ENCODE measurements at places on chromosomes 7 and 10.
A peak's percentile ranks its signal among the peaks of the same experiment; 100 is the strongest.

DNA sequence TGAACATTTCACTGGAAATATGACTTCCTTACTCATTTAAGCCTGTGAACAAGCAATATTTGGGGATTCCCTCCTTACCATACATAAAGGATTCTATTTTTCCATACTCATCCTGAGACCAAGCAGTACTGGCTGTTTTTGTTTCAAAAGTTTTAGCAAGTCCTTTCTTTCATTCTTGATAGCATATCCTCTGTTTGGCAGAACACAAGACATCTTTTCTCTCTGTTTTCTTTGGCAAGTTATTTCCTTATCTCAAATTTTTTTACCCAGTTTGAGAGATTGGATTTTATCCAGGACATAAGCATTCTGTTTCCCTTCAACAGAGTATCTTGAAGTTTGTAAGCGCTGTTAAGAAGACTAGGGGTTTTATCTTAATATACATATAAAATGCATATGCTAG, 3.0 kb upstream of the WASL start:
- no peak for DNase-seq

DNA sequence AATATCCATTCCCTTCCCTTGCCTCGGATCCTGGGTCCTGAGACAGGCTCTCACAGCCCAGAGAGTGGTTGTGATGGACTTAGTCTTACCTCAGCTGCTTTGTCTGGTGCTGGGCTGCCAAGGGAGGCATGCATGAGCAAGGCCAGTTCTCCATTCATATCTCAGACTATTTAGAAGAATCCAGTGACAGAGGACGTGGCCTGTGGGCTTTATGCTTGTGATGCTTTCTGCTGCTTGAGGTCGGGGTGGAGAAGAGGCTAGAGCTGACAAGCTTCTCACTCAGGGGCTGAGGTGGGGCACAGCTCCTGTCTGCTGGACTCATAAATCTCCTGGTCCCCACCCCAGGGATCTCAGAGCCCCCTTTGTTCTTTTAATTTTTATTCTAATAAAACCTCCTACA, 66.8 kb downstream of the DNAJC12 start:
- DNase-seq, result no peak

DNA sequence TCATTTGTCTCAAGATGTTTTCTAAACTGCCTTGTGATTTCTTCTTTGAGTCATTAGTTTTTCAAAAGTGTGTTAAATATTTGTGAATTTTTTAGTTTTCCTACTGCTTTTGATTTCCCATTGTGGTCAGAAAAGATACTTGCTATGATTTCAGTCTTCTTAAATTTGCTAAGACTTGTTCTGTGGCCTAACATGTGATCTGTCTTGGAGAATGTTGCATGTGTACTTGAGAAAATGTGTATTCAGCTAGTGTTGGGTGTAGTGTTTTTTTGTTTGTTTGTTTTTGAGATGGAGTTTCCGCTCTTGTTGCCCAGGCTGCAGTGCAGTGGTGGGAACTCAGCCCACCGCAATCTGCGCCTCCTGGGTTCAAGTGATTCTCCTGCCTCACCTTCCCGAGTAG, 28.6 kb downstream of the BMPR1A start:
- DNase-seq, result no peak

DNA sequence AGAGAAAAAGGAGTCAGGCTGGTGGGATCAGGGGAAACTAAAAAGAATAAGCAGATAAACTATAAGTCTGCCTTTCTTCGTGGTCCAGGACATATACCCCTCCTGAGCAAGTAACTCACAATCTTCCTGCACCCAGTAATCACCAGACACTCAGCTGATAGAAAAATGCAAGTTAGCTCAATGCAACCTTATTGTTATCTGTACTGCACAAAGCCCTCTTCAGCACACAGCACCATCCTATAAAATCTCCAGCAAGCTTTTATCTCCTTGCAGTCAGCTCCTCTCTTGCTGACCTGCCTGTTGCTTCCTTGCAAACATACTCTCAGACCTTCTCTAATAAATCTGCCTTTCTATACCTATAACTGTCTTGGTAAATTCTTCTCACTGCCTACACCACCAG, 6.7 kb downstream of the SLC37A3 start:
- DNase-seq, result no peak

GRCh38 chr7:27723085-27723484, 16.9 kb upstream of the TAX1BP1 start:
- DNase-seq, result no peak

GRCh38 chr10:80515511-80515910, 22.2 kb upstream of the SH2D4B start:
- no peak for DNase-seq

- DNase-seq, result peak; percentile 4
Observed at GRCh38 chr7:67371429-67372305, 375.0 kb downstream of the TYW1 start.

DNA sequence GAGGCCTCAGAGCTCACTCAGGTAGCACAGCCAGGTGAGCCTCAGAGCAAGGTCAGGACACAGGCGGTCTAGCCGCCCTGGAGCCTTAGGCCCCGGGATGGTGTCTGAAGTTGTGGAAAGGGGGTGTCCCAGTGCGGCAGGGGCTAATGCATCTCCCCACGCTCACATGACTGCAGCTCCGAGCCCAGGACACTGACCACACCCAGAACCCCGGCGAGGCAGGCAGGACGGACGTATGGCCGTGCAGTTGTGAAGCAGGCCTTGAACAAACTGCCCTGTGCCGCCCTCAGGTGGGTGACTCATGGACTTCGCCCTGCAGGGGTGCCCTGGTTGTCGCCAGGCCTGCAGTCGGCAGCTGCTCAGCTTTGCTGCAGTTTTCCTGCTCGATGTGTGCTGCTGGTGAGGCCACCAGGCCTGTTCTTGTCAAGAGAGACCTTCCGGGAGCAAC, 5.0 kb upstream of the PRKAR1B start:
- DNase-seq, result no peak

DNA sequence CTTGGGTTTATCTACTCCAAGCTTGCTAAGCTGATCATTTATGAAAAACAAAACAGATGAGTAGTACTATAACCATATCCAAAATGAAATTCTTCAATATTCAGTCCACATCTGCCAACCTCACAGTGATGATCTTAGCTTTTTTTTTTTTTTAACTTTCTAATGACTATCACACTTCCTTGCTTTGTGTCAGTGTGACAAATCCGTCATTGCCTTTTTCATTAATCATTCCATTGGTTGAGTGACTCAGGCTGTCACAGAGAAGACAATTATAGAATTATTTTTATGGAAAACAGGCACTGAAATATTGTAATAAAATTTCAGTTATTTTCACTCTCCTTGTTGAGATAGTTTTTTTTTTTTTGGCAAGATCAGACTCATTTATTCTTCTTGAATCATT, 70.7 kb downstream of the CPVL start:
- no peak for DNase-seq

DNA sequence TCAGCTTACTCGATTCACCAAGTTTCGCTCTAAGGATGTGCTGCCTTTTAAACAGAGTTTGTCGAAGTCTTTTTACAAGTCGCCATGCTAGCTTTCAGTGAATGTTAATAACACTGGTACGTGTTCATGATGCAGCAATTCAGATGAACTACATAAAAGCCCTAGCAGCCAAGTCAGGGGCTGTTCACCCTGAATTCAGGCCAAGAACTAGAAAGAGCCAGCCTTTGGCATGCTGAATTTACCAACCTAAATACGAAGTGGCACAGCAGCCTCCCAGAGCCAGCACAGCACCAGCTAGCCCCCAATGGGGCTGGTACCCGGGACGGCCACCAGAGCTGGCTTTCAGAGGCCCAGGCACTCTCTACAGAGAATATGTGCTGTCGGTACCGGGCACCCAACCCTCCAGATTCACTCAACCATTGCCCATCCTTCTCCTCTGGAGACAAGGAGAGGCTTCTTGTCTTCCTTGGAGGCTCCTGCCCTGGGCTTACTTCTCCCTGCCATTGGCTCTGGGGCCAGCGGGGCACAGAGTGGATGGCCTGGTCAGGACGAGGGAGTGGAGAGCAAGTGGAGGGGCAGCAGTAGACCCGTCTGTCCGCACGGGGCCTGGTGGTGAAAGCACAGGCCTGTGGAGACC, 64.2 kb downstream of the HIPK2 start:
- DNase-seq, result no peak

- no peak for DNase-seq
Observed at GRCh38 chr7:130151591-130152492, 53.4 kb downstream of the TMEM209 start.

DNA sequence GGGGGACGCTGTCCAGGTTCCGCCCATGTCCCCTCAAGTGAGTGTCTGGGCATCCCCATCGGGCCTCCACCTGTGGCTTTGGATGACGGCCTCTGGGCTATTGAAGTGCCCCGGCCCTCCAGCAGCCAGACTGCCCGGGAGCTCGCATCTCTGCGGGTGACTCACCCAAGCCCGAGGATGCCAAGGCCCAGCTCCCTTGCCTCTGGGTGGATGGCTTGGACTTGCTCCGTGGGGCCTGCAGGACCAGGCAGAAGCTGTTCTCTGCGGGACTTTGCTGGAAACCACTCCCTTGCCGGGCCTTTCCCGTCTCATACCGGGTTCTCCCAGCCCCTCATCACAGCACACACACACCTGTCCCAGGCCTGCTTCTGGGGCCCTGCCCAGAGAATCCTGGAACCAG, 22.4 kb downstream of the DPYSL4 start:
- no peak for DNase-seq

GRCh38 chr10:91220954-91221675, 652 bp downstream of the PCGF5 start:
- no peak for DNase-seq

- DNase-seq, result no peak
Observed at GRCh38 chr7:69859342-69859741, 261.1 kb downstream of the AUTS2 start.

- no peak for DNase-seq
Observed at GRCh38 chr7:29113384-29114102, 32.8 kb downstream of the CPVL start.

DNA sequence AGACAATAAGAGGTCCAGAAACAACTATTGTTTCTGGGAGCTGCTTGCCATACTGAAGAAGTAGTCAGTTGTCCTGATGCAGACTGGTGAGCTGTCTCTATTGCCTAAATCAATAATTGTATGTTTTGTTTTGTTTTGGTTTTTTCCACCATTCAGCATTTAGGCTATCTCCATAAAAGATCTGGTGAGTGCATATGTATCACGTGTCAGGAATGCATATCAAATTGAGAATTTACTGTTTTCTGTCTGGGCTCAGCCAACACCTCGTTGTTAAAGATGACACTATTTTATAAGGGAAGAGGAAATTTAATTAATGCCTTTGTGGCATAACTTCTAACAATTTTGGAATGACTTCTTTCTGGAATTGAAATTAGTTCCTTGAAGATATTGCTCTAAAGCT, 66.2 kb downstream of the SORCS1 start:
- no peak for DNase-seq

GRCh38 chr10:49645871-49646870, 32.3 kb downstream of the CHAT start:
- DNase-seq, result no peak

- no peak for DNase-seq
Observed at GRCh38 chr7:134771889-134772288, 7.5 kb upstream of the CALD1 start.

DNA sequence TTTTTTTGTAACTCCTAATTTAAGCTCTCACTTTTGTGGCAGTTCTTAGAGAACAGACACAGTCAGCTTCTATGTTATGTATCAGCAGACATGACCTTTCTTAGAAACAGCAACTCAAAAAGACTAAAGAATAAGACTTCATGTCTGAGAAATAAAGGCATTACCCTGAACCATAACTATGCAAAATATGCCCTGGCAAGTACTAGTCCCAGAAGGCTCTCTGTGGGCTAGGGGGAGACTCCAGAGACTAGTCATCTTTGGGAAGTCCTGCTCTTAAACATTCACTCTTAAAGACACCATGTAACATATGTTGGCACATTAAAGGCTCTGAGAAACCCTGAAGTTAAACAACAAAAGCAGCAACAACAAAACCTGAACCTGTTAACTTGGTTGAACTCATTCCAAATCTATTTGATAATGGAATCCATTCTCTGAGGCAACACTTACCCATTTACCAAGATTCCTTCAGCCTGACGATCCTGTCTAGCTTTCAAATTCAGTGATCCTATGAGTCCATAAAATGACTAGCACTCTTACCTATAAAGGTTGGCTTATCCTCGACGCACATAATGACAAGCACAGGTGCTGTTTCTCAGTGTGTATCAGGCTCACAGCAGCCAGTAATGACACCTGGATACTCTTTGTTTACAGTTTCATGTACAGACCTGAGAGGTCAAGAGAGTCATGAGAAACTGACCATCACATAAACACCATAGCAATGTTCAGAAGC, 62.3 kb downstream of the OSBPL3 start:
- DNase-seq, result no peak

GRCh38 chr7:96174812-96175211, 147.1 kb downstream of the SLC25A13 start:
- DNase-seq, result no peak

DNA sequence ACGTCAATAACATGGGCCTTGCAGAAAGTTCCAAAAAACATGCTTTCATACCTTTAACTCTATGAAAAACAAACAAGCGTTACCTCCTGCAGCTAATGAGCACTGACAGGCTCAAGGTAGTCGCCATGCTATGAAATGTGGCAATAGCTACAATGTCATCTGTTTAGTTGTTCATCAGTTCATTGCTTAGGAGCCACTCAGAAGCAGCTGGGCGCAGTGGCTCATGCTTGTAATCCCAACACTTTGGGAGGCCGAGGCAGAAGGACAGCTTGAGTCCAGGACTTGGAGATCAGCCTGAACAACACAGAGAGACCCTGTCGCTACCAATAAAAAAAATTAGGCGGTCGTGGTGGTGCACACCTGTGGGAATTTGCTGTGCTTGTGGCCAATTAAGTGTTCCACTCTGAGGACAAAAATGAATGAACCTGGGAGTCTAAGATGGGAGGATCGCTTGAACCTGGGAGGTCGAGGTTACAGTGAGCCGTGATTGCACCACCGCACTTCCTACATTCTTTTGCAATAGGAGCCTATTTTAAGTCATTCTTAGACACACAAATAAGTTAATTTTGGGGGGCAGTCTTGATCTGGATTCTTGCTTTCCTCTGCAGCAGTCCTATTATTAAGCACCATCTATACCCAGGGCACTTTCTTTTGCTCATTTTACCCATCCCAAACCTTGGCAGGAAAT, 276.2 kb upstream of the KLF14 start:
- no peak for DNase-seq

Data from stimulated activated CD4-positive, alpha-beta T cell treated with anti-CD3 and anti-CD28 coated beads, Interleukin-15, amount 100 ng/mL, for 1 hour (primary cell).